ENCODE measurements at places on chromosomes 12 and 14.

DNA sequence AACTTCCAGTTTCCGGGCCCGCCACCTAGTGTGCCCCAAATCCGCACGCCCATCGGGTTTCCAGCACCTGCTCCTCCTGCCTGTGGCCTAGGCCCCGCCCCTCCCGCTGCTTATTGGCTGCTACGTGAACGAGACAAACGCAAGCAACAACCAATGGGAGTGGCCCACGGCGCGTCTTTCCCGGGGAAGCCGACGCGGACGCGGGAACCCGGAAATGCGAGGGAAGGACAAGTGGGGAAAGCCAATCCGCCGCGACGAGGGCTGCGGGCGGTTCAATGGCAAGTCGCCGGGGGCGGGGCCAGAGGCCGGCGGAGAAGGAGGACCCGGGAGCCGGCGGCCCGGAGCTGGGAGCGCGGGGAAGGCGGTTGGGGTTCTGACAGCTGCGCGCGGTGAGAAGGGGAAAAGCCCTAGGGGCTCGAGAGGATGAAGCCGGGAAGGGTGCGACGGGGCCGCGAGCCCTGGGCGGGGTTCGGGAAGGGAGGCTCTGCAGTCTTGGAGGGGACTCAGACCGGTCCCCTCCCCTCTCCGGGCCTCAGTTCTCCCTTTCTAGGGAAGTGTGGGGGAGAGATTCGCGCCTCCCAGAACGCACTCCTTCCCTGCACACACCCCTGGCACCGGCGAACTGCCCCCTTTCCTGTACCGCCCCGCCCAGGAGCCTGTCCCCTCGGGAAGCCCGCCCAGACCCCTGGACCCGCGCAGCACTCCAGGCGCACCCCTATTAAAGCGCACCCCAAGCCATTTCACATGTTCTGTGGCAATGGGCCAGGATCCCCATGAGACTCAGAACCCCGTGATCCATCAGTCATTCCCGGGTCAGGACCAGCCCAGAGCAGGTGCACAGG is at the start of gene FICD:
TSS of gene FICD (plus strand) at position 305 of the 842 bp plus-strand sequence. CDS start 1,696 bp downstream, outside the sequence.
- DNase-seq: peak; percentile 99

GRCh38 chr14:52044791-52045522 is 23.9 kb downstream of the NID2 start:
- DNase-seq: no peak

GRCh38 chr12:49332441-49332861 is 4.5 kb downstream of the C1QL4 start:
- DNase-seq: no peak

- no peak for DNase-seq
Observed at GRCh38 chr14:100786131-100786530, 39.8 kb upstream of the MEG3 start.

All from activated T-cell treated with anti-CD3 and anti-CD28 coated beads for 1 hour (primary cell).